ENCODE measurements at places on chromosomes 16 and 17.

DNA sequence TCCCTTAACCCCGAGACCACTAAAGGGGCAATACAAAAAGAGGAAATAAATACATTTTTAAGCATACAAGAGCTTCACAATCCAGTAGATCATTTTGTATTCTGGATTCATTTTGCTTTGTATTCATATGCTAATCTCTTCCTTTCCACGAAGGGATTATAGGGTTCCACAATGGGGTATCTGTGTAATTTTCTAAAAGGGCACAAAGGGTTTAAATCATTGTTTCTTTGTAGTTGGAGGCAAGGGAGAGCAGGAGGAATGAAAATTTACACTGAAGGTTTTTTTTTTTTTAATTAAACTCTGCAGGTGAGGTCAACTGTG lies 592 bp upstream of the NUFIP2 start:
- no peak for DNase-seq

- DNase-seq, result no peak
Observed at GRCh38 chr17:18004884-18005305, 32.2 kb downstream of the DRC3 start.

GRCh38 chr17:28335959-28336871 lies 654 bp downstream of the TNFAIP1 start:
- peak; percentile 37 for DNase-seq

GRCh38 chr17:43676471-43676870 lies 14.7 kb upstream of the MEOX1 start:
- DNase-seq, result no peak

DNA sequence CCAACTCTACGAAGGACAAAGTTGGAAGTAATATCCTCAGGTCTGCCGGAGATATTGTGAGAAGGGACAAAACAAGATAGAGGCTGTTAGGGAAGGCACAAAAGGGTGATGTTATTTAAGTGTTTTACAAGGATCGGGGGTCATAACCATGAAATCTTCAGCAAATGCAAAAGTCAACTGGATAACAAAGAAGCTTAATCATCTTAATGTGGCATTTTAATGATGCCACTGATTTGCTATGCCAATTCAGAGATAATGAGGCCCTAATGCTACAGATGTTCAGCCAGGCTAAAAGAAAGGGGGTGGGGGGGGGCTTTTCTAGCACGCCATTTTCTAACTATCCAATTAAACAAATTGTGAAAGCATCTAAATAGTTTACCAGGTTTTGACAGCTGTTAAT lies 63.1 kb downstream of the IKZF3 start:
- no peak for DNase-seq

- DNase-seq, result peak; percentile 31
Observed at GRCh38 chr17:7634384-7634783, 4.4 kb downstream of the SHBG start.

DNA sequence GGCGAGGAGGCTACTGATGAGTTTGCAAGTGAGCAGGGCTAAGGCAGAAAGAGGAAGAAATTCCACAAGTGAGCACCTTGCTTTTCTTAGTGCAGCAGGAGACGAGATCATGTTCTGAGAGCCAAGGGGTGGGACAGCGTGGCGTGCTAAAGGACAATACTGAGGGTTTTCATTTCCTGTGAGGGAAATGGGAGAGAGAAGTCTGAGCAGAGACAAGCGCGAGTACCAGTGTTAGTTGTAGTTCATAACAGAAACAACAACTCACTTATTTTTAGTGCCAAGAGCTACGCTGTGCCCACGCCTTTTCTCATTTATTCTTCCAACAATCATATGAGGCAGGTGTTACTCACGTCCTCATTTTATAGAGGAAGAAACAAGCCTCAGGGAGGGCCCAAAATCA lies 2.3 kb downstream of the SPACA3 start:
- no peak for DNase-seq

DNA sequence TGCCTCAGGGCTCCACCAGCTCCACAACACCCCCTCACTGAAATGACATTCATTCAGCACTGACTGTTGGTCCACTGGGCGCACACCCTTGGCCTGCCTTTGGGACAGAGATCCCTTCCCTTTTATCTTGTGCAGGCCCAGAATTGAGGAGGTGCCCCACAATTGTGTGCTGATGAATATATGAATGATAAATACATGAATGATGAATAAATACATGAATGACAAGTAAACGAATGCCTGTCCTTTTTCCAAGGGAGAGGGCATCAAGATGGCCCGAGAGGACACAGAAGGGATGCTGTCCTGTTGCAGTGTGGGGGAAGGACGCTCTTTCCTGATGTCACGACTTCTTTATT lies 5.7 kb downstream of the CCR7 start:
- DNase-seq, result peak; percentile 2

DNA sequence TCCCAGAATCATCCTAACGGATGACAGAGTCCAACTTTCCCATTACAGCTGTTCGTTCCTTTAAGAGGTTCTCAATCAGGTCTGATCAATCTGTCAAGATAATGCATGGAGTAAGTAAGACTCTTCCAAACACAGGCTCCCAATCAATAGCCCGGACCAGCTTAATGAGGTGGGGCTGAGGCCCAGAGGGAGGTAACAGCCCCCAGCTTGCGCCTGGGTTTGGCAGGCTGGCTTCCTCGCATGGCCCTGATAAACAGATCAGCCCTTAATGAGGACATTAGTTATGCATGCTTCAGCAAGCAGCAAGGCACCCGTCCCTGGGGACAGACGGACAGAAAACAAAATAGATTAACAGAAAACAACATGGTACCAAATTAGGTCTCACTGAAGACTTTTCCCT lies 145.7 kb downstream of the ZFHX3 start:
- DNase-seq, result no peak

DNA sequence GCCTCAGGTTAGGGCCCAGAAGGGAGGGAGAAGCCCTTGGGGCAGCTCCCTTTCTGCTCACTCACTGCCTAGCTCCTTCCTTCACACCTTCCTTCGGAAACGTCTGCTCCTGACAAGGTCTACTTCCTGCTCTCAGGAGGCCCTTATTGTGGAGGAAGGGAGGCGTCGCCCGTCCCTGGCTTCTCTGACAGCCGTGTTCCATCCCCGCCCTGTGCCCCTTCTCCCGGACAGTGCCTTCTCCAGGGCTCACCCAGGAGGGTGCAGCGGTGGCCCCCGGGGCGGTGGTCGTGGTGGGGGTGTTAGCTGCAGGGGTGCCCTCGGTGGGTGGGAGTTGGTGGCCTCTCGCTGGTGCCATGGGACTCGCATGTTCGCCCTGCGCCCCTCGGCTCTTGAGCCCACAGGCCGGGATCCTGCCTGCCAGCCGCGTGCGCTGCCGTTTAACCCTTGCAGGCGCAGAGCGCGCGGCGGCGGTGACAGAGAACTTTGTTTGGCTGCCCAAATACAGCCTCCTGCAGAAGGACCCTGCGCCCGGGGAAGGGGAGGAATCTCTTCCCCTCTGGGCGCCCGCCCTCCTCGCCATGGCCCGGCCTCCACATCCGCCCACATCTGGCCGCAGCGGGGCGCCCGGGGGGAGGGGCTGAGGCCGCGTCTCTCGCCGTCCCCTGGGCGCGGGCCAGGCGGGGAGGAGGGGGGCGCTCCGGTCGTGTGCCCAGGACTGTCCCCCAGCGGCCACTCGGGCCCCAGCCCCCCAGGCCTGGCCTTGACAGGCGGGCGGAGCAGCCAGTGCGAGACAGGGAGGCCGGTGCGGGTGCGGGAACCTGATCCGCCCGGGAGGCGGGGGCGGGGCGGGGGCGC lies 231.9 kb downstream of the SEC14L1 start:
- DNase-seq, result peak; percentile 90
